ENCODE measurements at places on chromosomes 16 and 17.

GRCh38 chr17:8192070-8192815, 2.3 kb upstream of the BORCS6 start:
- no peak for DNase-seq

GRCh38 chr17:34071886-34072420, 183.1 kb upstream of the CCL2 start:
- DNase-seq: no peak

- no peak for DNase-seq
Observed at GRCh38 chr16:57992084-57992483, 8.4 kb downstream of the ZNF319 start.

GRCh38 chr17:63973930-63974593, 1.3 kb upstream of the SCN4A start:
- no peak for DNase-seq

- no peak for DNase-seq
Observed at GRCh38 chr16:68707340-68708152, 29.5 kb upstream of the CDH1 start.

DNA sequence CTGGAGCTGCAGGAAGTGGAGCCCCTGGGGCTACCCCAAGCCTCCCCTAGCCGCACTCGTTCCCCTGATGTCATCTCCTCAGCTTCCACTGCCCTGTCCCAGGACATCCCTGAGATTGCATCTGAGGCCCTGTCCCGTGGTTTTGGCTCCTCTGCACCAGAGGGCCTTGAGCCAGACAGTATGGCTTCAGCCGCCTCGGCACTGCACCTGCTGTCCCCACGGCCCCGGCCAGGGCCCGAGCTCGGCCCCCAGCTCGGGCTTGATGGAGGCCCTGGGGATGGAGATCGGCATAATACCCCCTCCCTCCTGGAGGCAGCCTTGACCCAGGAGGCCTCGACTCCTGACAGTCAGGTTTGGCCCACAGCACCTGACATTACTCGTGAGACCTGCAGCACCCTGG, 4.1 kb upstream of the NRN1L start:
- DNase-seq: no peak

DNA sequence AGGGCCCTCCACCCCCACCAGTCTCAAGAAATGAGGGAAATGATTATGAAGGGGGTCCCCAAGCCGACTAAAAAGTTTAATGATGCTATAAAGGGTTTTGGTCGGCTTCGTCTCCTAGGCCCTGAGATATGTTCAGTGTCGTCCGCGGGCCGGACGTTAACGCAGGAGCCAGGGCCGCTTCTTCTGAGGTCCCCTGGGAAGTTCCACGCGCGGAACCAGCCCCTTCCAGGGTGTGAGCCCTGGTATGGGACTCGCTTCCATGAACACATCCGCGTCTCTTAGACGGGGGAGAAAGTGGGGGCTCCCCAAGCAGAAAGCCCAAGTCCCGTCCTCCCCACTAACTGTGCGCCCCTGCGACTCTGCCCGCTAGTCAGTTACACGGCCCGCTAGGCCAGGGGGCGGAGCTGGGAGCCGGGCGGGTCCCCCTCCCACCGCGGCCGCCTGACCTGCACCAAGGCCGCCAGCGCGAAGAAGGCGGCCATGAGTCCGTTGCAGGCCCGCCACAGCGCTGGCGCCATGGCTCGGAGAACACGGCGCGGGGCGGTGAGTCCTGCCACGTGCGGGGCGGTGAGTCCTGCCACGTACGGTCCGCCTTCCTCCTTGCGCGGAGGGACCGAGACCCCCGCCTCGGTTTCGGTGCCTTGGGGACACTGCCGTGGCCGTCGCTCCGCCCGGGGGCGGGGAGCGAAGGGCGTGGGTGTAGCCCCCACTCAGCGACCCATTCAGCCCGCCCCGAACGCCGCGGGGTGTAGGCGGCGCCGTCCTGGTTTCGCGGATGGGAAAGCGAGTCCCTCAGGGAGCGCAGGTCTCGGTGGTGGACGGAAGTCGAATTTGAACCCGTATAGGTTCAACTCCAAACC, at the start of gene TMEM220:
TSS of gene TMEM220 (minus strand) at position 690 of the 860 bp plus-strand sequence. CDS start at position 518, 172 bp downstream.
- DNase-seq: peak; percentile 30

DNA sequence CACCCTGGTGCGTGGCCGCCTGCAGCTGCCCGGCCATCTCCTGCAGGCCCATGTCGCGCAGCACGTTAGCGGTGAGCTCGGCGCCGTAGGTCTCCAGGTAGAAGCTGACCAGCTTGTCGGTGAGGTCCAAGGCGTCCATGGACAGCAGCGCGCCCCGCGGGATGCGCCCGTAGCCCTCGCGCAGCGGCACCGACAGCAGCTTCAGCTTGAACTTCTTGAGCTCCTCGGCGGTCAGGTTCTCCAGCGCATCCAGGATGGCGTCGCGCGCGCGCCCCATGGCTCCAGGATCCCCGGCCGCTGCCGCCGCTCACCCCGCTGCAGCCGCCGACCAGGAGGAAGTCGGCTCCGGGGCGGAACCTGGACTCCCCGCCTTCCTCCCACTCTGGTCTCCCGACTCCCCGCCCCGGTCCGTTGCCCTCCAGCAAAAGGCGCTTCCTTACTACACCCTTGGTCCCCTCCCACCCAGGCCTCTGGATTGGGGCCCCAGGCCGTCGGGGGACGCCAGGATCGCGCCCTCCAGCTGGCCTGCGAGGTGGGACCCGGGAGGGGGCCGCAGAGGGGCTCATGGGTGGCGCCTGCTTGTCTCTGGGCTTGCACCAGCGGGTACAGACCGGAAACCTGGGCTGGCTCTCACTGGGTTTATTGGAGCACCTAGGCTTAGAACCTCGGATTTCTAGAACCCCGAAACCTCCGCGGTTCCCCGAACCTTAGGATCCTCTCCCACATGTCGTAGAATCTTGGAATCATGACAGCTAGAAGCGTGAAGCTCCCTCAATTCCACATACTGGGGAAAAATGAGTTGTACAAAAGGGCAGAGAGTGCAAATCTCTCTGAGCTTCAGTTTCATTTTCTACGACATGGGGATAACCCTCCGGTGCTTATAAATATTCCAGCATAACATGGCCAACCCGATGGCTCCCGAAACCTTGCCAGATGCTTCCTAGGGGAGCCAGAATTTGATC, at the start of gene PYCARD:
TSS of gene PYCARD (minus strand) at position 347 of the 962 bp plus-strand sequence. CDS start at position 277, 70 bp downstream.
- DNase-seq: no peak

DNA sequence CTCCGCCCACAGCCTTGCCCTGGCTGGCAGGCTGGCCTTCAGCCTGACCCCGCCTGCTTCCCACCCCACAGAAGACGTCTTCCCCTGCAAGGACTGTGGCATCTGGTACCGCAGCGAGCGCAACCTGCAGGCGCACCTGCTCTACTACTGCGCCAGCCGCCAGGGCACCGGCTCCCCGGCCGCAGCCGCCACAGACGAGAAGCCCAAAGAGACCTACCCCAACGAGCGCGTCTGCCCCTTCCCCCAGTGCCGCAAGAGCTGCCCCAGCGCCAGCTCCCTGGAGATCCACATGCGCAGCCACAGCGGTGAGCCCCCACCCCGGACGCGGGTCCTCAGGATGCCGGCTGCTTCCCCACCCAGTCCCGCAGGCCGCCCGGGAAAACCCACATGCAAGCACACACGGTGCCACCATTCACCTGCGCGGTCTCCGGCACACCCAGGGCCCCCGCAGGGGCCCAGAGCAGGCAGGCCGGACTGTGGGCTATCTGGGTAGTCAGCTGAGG, 38.2 kb upstream of the ZC3H18 start:
- DNase-seq: no peak

DNA sequence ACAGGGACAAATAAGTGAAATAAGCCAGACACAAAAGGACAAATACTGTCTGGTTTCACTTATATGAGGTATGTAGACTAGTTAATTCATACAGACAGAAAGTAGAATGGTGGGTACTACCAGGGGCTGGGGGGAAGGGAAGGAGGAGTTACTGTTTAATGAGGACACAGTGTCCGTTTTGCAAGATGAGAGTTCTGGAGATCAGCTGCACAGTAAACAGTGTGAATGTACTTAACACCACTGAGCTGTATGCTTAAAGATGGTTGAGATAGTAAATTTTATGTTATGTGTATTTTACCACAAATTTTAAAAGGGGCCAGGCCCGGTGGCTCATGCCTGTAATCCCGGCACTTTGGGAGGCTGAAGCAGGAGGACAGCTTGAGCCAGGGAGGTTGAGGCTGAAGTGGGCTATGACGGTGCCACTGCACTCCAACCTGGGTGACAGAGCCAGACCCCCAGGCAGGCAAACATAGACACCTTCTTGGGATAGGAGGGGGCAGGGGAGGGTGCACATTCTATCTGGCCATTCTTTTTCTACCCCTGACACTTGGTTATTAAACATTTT, 23.5 kb downstream of the LRRC75A start:
- no peak for DNase-seq

- no peak for DNase-seq
Observed at GRCh38 chr16:49018259-49018931, 263.2 kb downstream of the CBLN1 start.

GRCh38 chr17:796609-797008, 14.5 kb downstream of the MRM3 start:
- DNase-seq: no peak

GRCh38 chr16:86300746-86301481, 209.4 kb upstream of the FOXF1 start:
- no peak for DNase-seq

GRCh38 chr16:55000595-55000994, 69.9 kb downstream of the IRX5 start:
- DNase-seq: no peak

GRCh38 chr17:59619035-59619297, 729 bp upstream of the CLTC start:
- DNase-seq: no peak

- no peak for DNase-seq
Observed at GRCh38 chr17:19726631-19727376, 10.4 kb upstream of the SLC47A2 start.

DNA sequence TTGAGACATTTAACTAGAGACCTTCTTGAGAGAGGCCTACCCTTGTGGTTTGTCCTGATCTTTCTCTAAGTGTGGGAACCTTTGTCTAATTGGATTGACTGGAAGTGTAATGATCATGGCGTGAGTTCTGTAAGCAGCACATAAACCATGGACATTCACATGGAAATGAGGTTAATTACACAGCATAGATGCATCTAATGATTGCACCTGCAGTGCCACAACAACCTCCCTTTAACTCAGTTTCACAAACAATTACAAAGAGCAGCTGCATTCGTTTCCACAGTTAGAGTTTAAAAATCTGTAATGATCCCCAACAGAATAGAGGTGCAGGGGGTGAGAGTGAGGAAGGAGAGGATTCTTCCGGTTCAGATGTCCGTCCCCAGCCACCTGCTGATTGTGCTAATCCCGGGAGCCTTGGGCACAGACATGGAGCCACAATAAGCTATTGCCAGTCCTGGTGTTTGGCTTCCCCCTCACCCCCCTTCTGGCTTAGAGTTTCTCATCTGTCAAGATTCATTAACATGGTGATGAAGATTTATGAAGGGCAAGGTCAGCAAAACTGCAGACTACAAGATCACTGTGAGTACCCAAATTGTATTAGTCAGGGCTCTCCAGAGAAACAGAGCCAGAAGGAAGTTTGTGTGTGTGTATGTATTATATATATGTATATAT, 659.2 kb upstream of the SOX9 start:
- no peak for DNase-seq

- peak; percentile 77 for DNase-seq
Observed at GRCh38 chr17:19762515-19762961, 14.4 kb upstream of the ALDH3A1 start.

DNA sequence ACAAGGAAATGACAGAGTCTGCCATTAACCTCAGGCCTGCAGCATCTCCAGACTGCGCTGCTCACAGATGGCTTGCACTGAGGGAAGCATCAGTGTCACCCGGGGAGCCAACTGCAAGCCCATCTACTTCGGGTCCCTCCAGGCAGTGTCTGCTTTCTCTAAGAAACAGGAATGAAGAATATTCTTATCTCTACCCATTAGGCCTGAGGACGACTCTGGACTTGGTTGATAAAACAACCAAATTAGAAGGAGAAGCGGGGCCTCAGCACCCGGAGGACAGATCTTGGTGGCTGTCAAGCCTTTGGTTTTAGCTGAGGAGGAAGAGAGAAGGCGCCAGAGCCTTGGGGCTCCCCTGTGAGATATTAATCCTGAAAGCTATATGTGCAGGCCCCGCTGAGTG, 19.5 kb upstream of the MGAT5B start:
- DNase-seq: no peak

- DNase-seq: no peak
Observed at GRCh38 chr17:32628271-32629044, 141.7 kb downstream of the CDK5R1 start.

DNA sequence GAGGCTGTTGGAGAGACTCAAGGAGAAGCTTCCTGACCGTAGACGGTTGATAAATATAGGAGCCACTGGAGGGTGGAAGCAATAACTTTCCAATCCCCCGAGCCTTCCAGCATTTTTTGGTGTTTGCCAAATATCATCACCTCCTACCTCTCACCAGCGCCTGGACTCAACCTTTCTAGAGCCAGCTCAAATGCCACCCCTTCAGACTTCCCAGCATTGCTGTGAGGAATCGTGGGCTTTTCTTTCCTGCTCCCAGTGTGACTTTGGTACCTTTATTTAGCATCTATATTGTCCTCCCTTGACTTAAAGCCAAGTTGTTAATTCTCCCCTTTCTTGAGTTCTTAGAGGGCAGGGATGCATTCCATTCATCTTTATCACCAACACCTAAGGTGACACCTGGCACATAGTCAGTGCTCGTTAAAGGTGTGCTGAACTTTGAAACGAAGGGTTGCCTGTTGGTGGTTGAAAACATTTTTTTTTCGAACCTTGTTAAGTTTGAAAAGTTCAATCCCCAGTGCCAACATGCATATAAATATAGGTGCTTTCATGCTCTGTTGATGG, 35.3 kb upstream of the CCR7 start:
- no peak for DNase-seq

GRCh38 chr16:84725481-84726078, 25.8 kb downstream of the USP10 start:
- no peak for DNase-seq

DNA sequence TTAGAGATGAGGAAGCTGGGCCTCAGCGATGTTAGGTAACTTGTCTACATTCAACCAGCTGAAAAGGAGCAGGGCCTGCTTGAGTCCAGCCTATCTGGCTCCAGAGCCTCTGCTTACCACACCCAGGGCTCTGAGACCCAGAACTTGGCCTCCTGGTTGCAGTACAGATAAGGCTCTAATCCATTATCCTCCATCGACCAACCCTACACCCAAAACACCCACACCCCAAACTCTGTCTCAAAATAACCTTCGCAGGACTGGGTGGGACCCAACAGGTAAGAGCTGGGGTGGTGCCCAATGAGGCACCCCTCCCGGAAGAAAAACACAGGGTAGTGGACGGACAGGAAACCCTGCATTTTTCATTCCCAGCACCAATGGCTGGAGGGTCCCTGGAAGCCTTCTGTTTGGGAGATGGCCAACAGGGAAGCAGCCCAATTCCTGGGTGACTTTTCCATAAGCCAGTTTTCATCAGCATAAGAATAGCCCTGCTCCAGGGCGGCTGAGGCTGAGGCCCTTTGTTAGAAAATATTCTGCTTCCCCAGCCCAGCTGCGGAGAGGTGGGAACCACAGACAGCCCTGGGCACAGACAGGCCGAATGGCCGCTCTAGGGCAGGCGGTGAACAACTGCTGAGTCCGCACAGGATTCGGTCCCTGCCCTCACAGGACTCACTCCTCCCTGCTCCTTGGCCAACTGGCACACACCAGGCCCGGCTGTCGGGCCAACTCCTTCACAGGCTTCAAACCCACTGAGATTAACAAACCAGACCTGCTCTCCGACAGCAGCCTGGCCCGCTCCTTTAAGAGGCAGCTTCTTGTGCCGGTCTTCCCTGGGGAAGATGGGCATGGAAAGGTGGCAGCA, 9.8 kb downstream of the SMIM5 start:
- DNase-seq: no peak

Data from GM19239 (cell line).